ENCODE measurements at places on chromosomes 3 and 15.

DNA sequence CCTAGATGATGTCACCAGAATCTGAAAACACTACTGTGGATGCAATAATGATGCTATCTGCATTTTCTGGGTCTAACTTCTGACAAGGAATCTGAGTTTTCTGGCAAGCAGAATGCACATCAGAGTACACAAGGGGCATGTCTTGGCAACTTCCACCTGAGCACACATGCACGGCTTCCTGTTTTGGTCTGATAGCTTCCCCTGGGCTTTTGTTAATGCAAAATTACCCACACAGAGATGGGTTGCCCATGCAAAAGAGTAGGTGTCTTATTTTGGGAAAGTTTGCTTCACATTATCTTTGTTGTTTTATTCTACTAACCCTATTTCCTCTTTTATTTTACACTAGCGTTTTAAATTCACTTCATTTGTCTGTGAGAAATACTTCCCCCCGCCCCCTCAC, 74.2 kb upstream of the SATB1 start:
- DNase-seq: no peak

GRCh38 chr3:159123877-159124276, 322.0 kb downstream of the MFSD1 start:
- no peak for DNase-seq

DNA sequence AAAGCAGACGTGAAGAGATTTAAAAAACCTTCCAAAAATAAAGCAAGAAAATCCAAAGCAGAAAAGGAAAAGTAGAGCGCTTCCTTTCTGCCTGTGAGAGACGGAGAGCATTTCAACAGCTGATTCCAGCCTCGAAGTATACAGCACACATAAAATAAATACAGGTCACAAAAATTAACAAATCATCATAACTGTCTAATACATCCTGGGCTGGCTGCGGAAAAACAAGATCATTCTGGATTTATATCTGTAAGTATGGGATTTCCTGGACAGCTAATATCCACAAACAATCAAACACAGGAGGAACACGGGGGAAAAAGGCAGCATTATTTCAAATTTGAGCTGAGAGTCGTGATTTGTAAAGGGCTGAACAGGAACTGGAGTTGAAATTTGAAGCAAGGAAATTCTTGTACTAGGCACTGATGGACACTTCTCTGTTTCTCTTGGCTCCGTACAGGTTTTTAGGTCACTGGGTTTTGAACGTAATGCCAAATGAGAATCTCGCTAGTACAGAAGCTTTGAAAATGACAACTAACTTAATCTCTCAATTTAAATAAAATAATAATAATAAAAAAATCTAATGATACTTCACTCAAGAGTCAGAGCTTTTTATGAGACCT, 577.7 kb downstream of the FOXP1 start:
- no peak for DNase-seq

- no peak for DNase-seq
These were observed 131.1 kb downstream of the XXYLT1 start for GRCh38 chr3:195139876-195140240.

DNA sequence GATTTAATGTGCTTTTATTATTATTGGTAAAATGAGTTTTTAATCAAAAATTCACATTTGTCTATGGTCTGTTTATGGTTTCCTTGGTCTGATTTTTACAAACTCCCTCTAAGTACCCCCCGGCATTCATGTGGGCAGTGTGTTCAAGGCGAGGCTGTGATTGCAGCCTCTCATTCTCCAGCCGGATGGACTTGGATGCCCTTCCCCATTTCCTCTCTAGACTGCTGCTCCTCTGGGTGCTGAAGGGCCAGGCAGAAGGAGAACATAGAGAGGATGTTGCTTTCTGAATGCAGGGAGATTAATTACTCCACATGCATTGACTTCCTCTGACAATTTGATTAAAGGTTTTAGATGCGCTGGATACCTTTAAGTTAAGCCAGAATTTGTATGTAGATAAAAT, 3.9 kb upstream of the TMC3 start:
- DNase-seq: no peak

GRCh38 chr3:196288141-196288460, 575 bp upstream of the PCYT1A start:
- no peak for DNase-seq

DNA sequence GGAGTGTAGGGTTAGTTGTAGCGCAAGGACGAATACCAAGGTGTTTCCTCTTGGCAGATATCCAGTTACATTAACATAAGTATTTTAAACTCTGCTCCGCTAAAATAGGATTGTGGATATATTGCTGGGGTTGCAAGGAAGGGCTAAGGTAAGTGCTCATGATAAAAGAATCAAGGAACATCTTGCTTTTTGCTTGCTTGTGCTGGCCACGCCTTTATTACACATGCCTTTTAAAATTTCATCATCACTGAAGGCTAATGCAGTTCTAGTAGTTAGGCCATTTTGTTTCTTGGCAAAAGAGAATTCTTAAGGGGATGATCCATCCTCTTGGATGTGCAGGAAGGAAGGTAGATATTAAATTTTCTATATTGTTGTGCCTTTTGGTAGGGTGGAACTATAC, 415.6 kb upstream of the TPM1 start:
- DNase-seq: no peak

Data from anterior cingulate cortex (tissue), 58 donors.